ENCODE measurements at places on chromosomes 1 and 21. TPM values are rescaled to one million over a fixed set of nuclear protein-coding genes. Genes with fewer than 3 reads are reported as not detected.

- H3K4me3 ChIP-seq: no peak overlapping the region
- H3K4me1 ChIP-seq: no peaks in the 10 kb centered on the region
- no peak overlapping the region for H3K27ac ChIP-seq
- no peaks in the 10 kb centered on the region for H3K36me3 ChIP-seq
- no peak for DNase-seq
Measured at GRCh38 chr1:115677182-115677555, 35.4 kb downstream of the VANGL1 start.

- peak overlapping the region; percentile 48 for H3K4me3 ChIP-seq
- H3K27me3 ChIP-seq: no peaks in the 10 kb centered on the region
- peaks cover 34% of the 10 kb centered on the region for H3K4me1 ChIP-seq
- peak; percentile 15 for DNase-seq
- H3K36me3 ChIP-seq: no peaks in the 10 kb centered on the region
Measured at GRCh38 chr1:226882187-226882586, 11.8 kb downstream of the PSEN2 start.

DNA sequence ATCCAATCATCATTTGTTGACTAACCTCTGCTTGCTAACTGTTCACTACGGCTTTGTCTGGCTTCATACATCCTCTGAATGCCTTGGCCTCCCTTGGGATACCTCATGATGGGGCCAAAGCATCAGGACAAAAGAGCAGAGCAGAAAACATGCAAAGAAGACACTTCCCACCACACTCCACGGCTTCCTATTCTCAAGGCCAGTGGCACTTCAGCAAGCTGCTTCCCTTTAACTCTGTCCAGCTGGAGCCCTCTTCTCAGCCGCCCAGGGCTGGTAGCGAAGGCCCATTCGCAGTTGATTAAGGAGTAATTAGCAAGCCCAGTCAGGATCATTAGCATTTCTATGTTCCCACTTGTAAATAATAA, 224.3 kb upstream of the FGGY start:
- H3K4me1 ChIP-seq: peaks cover 26% of the 10 kb centered on the region
- DNase-seq: no peak
- no peak overlapping the region for H3K27ac ChIP-seq
- H3K4me3 ChIP-seq: no peak overlapping the region

- H3K4me1 ChIP-seq: no peaks in the 10 kb centered on the region
- H3K27ac ChIP-seq: no peak overlapping the region
- DNase-seq: no peak
- no peaks in the 10 kb centered on the region for H3K27me3 ChIP-seq
- H3K36me3 ChIP-seq: no peaks in the 10 kb centered on the region
- no peak overlapping the region for H3K4me3 ChIP-seq
Measured at GRCh38 chr1:212647004-212647403, 38.4 kb downstream of the ATF3 start.

DNA sequence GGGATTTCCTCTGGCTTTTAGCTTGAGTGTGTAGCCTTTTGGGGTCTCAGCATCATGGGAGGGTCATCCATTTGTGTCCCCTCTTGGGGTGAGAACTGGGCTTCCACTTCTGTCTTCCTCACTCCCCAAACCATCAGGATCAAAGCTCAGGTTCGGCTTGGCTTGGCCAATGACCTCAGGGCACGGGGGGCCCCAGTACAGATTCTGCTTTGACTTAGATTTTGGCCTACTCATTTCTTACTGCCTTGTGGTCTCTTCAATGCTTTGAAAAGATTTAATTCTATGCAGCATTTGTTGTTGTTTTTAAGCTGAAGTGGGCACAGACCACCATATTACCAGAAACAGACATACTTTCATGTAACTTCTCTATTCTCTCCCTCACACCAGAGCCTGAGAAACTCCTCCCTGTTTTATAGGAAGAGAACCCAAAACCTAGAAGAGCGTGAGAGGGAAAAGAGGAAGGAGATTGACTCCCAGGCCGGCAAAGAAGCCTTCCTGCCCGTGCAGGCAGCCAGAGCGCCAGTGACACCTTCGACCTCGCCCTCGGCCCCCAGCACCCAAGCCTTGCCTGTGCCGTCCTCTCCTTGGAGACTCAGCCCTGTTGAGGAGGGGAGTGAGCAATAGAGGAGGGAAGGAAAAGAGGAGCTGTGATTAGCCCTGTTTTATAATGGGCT, 1.9 kb upstream of the S100A3 start:
- H3K4me1 ChIP-seq: peaks cover 5% of the 10 kb centered on the region
- no peaks in the 10 kb centered on the region for H3K36me3 ChIP-seq
- H3K4me3 ChIP-seq: no peak overlapping the region
- no peak for DNase-seq
- H3K27ac ChIP-seq: no peak overlapping the region
- H3K27me3 ChIP-seq: no peaks in the 10 kb centered on the region

- no peak overlapping the region for H3K27ac ChIP-seq
- no peak overlapping the region for H3K4me3 ChIP-seq
- no peak for DNase-seq
- no peaks in the 10 kb centered on the region for H3K27me3 ChIP-seq
- no peaks in the 10 kb centered on the region for H3K36me3 ChIP-seq
Measured at GRCh38 chr21:37297364-37297763, 30.2 kb upstream of the VPS26C start.

- no peak for DNase-seq
- H3K4me1 ChIP-seq: peaks cover 18% of the 10 kb centered on the region
- peak overlapping the region; percentile 22 for H3K4me3 ChIP-seq
- H3K27ac ChIP-seq: peak overlapping the region; percentile 35
- H3K36me3 ChIP-seq: no peaks in the 10 kb centered on the region
- H3K27me3 ChIP-seq: no peaks in the 10 kb centered on the region
Measured at GRCh38 chr1:91697861-91698260, 188.1 kb downstream of the TGFBR3 start.

DNA sequence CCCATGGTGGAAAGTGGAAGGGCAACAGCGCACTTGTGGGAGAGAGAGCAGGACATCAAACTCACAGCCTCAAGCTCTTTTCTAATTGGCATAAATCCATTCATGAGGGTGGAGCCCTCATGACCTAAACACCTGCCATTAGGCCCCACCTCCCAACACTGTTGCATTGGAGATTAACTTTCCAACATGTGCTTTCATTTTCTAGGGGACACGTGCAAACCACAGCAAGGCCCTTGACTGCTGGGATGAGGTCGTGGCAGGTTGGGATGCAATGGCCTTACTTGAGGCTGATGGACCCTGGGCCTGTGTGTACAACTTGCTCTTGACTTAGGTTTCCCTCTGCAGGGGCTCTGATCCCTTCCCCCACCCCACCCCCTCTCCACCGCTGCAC, 35.9 kb upstream of the NEK2 start:
- H3K27ac ChIP-seq: no peak overlapping the region
- no peak for DNase-seq
- H3K27me3 ChIP-seq: no peaks in the 10 kb centered on the region
- H3K4me1 ChIP-seq: no peaks in the 10 kb centered on the region
- H3K4me3 ChIP-seq: no peak overlapping the region

DNA sequence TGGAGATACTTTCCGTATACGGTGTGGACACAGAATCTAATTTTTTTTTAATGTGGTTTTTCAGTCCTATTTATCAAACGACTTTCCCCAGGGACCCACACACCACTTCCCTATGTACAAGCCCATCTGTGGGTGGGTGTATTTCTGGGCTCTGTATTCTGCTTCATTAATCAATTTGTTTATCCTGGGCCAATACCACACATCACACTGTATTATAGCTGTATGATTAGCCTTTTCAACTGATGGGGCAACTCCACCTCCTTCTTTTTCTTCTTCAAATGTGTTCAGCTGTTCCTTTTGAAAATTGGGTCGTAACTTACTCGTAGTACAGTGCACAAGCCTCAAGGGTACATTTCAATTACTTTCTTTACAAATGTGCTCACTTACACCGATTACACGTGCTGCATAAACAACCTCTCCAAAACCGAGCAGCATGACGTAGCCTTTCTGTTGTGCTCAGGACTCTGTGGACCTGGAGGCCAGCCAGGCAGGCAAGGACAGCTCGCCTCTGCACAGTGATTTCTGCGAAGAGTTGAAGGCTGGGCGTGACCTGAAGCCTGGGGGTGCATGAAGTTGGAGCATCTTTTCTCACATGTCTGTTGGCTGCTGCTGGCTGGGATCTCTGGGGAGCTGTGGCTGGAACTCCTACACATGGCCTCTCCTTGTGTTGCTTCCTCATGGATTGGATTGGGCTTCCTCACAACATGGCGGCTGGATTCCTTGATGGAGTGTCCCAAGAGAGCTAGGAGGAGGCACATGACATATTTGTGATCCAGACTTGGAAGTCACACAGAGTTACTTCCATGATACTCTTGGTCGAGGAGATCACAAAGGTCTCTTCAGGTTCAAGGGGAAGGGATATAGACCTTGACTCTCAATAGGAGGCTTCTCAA, 126.5 kb downstream of the CRYAA start:
- DNase-seq: no peak
- no peak overlapping the region for H3K4me3 ChIP-seq
- no peaks in the 10 kb centered on the region for H3K4me1 ChIP-seq

DNA sequence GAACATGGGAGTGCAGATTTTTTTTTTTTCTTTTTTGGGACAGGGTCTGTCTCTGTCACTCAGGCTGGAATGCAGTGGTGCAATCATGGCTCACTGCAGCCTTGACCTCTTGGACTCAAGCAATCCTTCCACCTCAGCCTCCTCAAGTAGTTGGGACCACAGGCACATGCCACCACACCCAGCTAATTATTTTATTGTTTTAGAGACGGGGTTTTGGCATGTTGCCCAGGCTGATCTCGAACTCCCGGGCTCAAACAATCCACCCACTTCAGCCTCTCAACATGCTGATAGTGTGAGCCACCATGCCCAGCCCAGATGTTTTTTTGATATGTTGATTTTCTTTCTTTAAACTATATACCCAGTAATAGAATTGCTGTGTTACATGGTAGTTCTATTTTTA, 57.7 kb downstream of the RGSL1 start:
- no peaks in the 10 kb centered on the region for H3K36me3 ChIP-seq
- H3K4me1 ChIP-seq: no peaks in the 10 kb centered on the region
- no peak overlapping the region for H3K27ac ChIP-seq
- no peak for DNase-seq
- no peaks in the 10 kb centered on the region for H3K27me3 ChIP-seq
- H3K4me3 ChIP-seq: no peak overlapping the region

GRCh38 chr1:88217386-88217785, 466.7 kb upstream of the PKN2 start:
- no peaks in the 10 kb centered on the region for H3K4me1 ChIP-seq
- H3K36me3 ChIP-seq: no peaks in the 10 kb centered on the region
- no peak overlapping the region for H3K4me3 ChIP-seq
- DNase-seq: no peak
- no peaks in the 10 kb centered on the region for H3K27me3 ChIP-seq
- H3K27ac ChIP-seq: no peak overlapping the region

The CELA3B gene
- not detected for total RNA-seq

The TBX19 gene
- 4.3 TPM for total RNA-seq

The TLR5 gene
- total RNA-seq: 3.1 TPM

The CELA2B gene
- total RNA-seq: not detected

The DNALI1 gene
- total RNA-seq: 0.11 TPM

The KRTAP19-3 gene
- total RNA-seq: not detected

The TNFRSF4 gene
- 188 TPM for total RNA-seq

The HTR6 gene
- total RNA-seq: not detected

The TNFRSF9 gene
- 0.27 TPM for total RNA-seq

All from naive thymus-derived CD4-positive, alpha-beta T cell (primary cell).